ENCODE measurements at places on chromosomes 12 and 14. TPM values are rescaled to one million over a fixed set of nuclear protein-coding genes. Genes with fewer than 3 reads are reported as not detected.

DNA sequence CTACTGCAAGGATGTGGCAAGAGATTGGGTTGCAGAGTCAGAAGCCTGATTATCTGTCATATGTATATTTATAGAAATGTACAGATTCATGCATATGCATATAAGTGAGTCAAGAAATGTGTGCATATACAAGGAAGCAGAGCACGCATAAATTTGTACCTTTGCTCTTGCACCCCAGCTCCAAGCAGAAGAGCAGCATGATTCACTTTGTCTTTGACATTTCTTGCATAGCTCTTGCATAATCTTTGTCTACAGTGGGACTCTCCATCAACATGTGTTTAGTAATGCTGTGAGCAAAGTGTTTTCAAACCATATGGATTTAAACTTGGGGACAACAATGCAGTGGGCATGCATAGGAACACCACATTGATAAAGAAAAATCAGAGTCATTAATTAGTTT lies 330.7 kb upstream of the DCN start:
- H3K4me1 ChIP-seq: peaks cover 26% of the 10 kb centered on the region
- H3K4me3 ChIP-seq: no peak overlapping the region
- no peak for DNase-seq

DNA sequence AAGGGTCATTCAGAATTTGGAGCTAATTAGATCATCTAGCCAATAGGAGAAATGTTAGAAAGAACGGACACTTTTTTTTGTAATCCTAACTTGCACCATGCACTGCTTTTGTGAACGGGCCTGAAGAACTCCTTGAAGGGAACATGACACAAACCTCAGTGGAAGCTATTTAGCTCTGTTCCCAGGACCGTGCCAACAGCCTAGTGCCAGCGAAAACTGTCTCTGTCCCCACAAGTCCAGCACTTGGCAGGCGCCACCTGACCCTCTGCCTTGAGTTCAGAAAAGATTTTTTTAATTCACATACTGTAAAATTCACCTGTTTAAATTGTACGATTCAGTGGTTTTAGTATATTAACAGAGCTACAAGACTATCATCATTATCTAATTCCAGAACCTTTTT lies 31.3 kb upstream of the KCNA5 start:
- no peaks in the 10 kb centered on the region for H3K4me1 ChIP-seq
- H3K4me3 ChIP-seq: no peak overlapping the region
- no peak for DNase-seq
- no peaks in the 10 kb centered on the region for H3K36me3 ChIP-seq

- H3K4me1 ChIP-seq: no peaks in the 10 kb centered on the region
- H3K4me3 ChIP-seq: no peak overlapping the region
- no peaks in the 10 kb centered on the region for H3K27me3 ChIP-seq
- H3K36me3 ChIP-seq: no peaks in the 10 kb centered on the region
These were observed 225.0 kb upstream of the DDHD1 start for GRCh38 chr14:53378142-53378541.

GRCh38 chr12:70165450-70165849 lies 77.8 kb upstream of the CNOT2 start:
- no peaks in the 10 kb centered on the region for H3K27me3 ChIP-seq
- no peak overlapping the region for H3K4me3 ChIP-seq
- no peak overlapping the region for H3K27ac ChIP-seq
- no peaks in the 10 kb centered on the region for H3K4me1 ChIP-seq
- no peak for DNase-seq

- DNase-seq: no peak
- H3K27ac ChIP-seq: no peak overlapping the region
- H3K4me1 ChIP-seq: no peaks in the 10 kb centered on the region
These were observed 142.8 kb upstream of the FLRT2 start for GRCh38 chr14:85387181-85387580.

DNA sequence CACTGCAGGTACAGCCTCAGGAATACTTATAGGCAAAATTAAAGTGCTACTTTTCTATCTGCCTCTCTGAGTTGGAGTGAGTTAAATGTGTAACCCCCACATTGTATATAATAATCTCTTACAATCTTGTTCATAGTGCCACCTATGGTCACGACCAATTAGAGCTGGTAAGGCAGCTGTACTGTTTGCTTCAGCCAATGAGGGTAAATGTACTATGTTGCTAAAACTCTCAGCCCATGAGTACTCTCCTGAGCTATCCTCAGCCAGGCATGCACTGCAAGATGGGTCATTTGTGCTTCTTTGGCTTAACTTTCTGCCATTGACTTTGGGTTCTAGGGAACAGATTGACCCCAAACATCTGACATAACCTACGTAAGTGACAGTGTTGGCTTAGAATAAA lies 15.0 kb upstream of the MDM2 start:
- H3K36me3 ChIP-seq: no peaks in the 10 kb centered on the region
- no peak overlapping the region for H3K4me3 ChIP-seq
- no peaks in the 10 kb centered on the region for H3K27me3 ChIP-seq
- no peak overlapping the region for H3K27ac ChIP-seq
- H3K4me1 ChIP-seq: no peaks in the 10 kb centered on the region

DNA sequence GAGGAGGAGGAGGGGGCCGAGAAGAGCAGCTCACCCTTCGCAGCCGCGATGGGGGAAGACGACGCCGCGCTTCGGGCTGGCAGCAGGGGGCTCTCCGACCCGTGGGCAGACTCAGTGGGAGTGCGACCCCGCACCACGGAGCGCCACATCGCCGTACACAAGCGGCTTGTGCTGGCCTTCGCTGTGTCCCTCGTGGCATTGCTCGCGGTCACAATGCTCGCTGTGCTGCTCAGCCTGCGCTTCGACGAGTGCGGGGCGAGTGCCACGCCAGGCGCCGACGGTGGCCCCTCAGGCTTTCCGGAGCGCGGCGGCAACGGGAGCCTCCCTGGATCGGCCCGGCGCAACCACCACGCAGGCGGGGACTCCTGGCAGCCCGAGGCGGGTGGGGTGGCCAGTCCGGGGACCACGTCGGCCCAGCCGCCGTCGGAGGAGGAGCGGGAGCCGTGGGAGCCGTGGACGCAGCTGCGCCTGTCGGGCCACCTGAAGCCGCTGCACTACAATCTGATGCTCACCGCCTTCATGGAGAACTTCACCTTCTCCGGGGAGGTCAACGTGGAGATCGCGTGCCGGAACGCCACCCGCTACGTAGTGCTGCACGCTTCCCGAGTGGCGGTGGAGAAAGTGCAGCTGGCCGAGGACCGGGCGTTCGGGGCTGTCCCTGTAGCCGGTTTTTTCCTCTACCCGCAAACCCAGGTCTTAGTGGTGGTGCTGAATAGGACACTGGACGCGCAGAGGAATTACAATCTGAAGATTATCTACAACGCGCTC lies 745 bp downstream of the TRHDE start:
- peaks cover 88% of the 10 kb centered on the region for H3K27me3 ChIP-seq
- H3K4me3 ChIP-seq: peak overlapping the region; percentile 95
- H3K36me3 ChIP-seq: no peaks in the 10 kb centered on the region
- H3K27ac ChIP-seq: no peak overlapping the region
- peak; percentile 20 for DNase-seq
- H3K4me1 ChIP-seq: peaks cover 16% of the 10 kb centered on the region

GRCh38 chr12:71282020-71282419 lies 124.2 kb upstream of the TSPAN8 start:
- H3K27me3 ChIP-seq: no peaks in the 10 kb centered on the region
- H3K4me1 ChIP-seq: peaks cover 14% of the 10 kb centered on the region
- no peak for DNase-seq
- H3K36me3 ChIP-seq: no peaks in the 10 kb centered on the region
- H3K27ac ChIP-seq: no peak overlapping the region

GRCh38 chr14:25042362-25043299 lies 7.3 kb downstream of the STXBP6 start:
- no peak overlapping the region for H3K27ac ChIP-seq
- no peak overlapping the region for H3K4me3 ChIP-seq
- H3K36me3 ChIP-seq: peaks cover 2% of the 10 kb centered on the region
- peaks cover 5% of the 10 kb centered on the region for H3K27me3 ChIP-seq
- peaks cover 13% of the 10 kb centered on the region for H3K4me1 ChIP-seq

- no peak overlapping the region for H3K27ac ChIP-seq
- no peak overlapping the region for H3K4me3 ChIP-seq
- no peaks in the 10 kb centered on the region for H3K4me1 ChIP-seq
- H3K27me3 ChIP-seq: no peaks in the 10 kb centered on the region
These were observed 34.9 kb downstream of the PDE3A start for GRCh38 chr12:20403230-20403629.

Gene APEX1
- total RNA-seq: 437 TPM

Gene ACSS3
- 14.5 TPM for total RNA-seq

Gene ASPG
- not detected for total RNA-seq

Gene DYRK2
- total RNA-seq: 47.3 TPM

Gene ANKRD13A
- total RNA-seq: 30.0 TPM

Gene CLEC7A
- not detected for total RNA-seq

Gene CATSPERB
- total RNA-seq: not detected

Data from neural crest cell (in vitro differentiated cells).